ENCODE measurements at places on chromosomes 3 and 15.

- DNase-seq: no peak
Measured at GRCh38 chr3:31185062-31185357, 290.5 kb upstream of the GADL1 start.

GRCh38 chr3:15808679-15809310, 11.0 kb upstream of the ANKRD28 start:
- DNase-seq: no peak

DNA sequence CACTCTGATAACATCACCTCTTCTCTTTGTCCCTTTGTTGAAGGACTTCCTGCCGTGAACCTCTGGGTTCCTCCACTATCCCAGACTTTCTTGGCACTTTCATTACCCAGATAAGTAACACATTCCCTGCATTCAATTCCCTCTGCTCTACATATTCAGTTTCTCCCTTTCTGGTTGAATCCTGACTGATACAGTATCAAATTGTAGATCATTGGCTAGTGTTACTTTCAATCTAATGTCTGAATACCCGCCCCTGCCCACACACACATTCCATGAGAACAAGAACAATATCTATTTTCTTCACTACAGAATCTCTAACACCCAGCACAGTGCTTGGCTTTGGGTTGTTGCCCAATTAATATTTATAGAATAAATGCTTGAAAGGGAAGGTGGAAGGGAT, 163.5 kb downstream of the ABHD5 start:
- DNase-seq: no peak

DNA sequence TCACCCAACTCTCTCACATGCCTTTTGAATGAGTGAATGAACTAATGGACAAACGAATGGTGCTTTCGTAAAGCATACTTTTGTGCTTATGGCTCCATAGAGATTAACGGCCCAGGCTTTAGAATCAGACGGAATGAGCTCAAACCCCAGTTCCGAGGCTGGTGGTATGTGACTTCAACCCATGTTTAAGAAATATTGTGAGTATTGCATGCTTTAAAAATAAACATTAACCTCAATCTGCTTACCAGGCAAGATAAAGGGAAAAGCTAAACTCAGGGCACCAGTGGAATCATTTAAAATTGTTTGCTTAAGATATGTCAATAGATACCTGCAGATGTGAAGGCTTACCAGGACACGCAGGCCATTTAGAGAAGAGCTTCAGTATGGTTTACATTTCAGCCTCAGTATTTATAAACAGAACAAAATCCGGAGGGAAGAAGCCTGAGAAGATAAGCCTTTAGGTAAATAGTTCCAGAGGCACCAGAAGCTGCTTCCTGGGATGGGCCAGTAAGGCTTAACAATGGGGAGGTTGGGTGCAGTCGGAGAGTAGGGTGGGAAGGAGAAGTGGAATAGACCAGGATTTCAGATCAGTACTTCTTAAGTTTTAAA, 186.4 kb downstream of the ADAMTS9 start:
- no peak for DNase-seq

DNA sequence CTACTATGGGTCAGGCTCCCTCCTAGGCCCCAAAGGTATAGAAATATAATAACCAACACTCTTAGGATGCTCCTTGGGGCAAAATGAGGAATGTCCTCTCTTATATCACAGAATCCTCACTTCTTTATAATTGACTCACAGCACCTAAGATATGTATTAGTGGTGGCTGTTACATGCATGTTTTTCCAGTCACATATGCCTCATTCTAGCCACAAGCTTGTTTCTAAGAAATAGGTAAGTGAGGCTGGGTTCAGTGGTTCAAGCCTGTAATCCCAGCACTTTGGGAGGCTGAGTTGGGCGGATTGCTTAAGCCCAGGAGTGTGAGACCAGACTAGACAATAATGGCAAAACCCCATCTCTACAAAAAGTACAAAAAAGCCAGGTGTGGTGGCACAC, 57.9 kb upstream of the PSMD6 start:
- DNase-seq: no peak

DNA sequence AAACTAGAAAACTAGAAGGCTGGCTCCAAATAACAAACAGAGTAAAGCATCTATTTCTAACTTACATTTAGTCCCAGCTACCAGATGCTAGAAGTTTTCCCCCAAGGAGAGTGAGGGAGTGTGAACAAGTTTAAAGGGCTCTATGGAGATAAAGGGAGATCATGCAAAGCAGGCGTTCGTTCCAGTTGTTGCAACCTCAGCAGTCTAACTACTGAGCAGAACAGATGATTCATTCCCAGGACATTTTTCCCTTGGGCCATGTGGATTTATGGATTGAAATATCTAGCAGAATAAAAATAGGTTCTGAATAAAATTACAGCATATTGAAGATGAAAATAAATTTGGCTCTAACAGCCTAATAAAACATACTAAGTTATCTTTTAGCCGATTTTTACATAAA, 154.8 kb upstream of the TTC14 start:
- peak; percentile 13 for DNase-seq

- DNase-seq: no peak
Measured at GRCh38 chr3:63849175-63849574, 14.4 kb downstream of the THOC7 start.

DNA sequence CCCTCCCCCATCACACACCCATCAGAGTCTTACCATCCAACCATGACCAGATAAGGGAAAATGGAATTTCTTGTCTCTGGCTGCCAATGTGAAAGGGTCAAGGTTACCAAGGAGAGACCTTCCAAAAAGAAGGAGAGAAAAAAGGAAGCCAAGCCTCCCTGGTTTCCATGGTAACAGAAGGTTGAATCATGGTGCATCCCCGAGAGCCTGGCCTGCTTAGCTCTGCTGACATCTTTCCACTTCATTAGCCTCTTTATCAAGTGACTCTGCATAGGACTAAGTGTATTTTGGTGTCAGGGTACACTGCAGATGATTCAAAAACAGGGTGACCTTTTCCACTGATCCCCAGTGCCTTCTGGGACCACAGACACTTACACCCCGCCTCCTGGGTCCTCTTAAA, 225.7 kb upstream of the PPP2R3A start:
- DNase-seq: no peak

GRCh38 chr3:87088993-87089841, 98.3 kb upstream of the VGLL3 start:
- no peak for DNase-seq

GRCh38 chr3:42387802-42388651, 22.4 kb downstream of the LYZL4 start:
- no peak for DNase-seq

DNA sequence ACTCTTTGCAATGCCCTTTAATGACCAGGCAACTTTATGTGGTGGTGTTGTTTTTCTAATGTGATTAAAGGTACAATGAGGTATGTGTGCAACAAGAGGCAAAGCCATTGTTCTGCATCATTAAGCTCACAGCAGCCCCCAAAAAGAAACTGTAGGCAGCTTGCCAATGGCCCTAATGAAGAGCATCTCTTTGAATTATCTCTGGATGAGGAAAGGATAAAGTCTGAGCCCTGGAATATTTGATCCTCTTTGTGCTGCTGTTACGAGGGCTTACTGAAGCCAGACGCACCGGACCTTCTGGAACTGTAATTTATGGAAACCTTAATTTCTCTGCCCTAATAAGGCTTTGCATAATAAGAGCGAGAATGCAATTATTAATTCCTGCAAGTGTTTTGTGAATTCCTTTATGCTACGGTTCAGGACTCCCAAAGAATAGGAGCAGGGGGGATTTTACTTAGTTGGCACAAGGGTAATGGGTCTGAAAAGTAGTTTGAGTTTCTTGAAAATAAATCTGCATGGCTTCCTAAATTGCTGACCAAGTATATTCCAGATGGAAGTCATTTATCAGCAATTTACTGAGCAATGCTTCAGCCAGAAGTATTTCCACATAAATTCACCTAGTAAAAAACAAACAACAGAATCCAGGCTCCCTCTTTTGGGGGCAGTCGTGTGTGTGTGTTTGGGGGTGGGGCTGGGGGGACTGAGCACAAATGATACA, 193.4 kb downstream of the PDZRN3 start:
- DNase-seq: no peak

- no peak for DNase-seq
Measured at GRCh38 chr3:81485444-81485865, 276.0 kb downstream of the GBE1 start.

GRCh38 chr3:34676436-34676835, 878.0 kb downstream of the PDCD6IP start:
- DNase-seq: no peak

DNA sequence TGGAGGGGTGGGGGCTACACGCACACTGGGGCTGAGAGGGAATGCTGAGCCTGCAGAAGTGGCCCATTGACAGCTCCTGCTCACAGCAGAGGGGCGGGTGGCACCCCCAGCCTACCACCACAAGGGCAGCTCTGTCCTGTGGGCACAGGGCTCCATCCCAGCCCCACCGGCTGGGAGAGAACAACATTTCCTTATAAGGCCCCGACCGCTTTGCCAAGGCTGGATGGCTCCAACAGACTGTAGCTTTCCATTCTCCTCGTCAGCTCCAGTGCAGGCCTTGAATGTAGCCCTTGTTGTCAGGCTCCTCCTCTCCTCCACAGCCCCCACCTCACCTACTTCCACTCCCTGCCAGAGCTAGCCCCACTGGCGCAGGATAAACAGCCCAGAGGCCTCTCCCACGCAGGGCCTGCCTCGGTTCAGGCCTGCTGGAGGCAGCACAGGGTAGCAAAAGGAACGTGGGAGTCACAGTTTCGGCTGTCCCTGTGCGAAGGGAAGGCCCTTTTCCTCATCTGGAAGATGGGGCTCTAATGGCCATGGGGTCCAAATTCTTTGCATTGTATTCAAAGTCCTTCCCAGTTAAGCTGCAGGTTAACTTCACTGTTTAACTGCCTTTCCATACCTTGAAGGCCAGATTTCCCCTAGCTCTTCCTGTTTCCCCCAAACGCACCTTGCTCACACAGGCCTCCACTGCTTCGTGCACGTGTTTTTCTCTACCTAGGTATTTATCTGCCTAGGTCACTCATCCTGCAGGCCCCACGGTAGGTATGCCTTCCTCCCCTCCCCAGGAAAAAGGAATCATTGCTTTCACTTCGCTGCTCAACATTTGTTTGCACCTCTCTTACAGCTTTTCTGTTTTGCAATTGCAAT, 101.6 kb upstream of the LPP start:
- peak; percentile 95 for DNase-seq

- no peak for DNase-seq
Measured at GRCh38 chr3:106399761-106400160, 530.9 kb upstream of the CBLB start.

GRCh38 chr3:9361691-9362388, 1.0 kb upstream of the THUMPD3 start:
- DNase-seq: no peak

GRCh38 chr15:98692213-98692612, 43.9 kb downstream of the IGF1R start:
- no peak for DNase-seq

DNA sequence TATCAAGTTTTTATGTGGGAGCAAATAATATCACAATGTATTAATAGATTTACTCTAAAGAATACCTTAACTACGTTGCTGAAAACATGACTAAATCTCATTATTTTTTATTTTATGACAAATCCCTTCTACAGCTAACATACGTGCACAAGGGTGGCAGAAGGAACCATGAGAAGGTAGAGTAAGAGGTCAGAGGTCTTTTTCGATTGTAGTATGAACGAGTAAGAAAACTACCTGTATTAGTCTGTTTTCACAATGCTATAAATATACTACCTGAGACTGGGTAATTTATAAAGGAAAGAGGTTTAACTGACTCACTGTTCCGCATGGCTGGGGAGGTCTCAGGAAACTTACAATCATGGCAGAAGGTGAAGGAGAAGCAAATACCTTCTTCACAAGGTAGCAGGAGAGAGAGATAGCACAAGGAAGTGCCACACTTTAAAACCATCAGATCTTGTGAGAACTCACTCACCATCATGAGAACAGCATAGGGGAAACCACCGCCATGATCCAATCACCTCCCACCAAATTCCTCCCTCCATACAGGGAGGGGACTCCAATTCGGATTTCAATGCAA, 95.3 kb downstream of the SUCLG2 start:
- no peak for DNase-seq

GRCh38 chr15:51491941-51492340, 130.6 kb downstream of the DMXL2 start:
- no peak for DNase-seq

DNA sequence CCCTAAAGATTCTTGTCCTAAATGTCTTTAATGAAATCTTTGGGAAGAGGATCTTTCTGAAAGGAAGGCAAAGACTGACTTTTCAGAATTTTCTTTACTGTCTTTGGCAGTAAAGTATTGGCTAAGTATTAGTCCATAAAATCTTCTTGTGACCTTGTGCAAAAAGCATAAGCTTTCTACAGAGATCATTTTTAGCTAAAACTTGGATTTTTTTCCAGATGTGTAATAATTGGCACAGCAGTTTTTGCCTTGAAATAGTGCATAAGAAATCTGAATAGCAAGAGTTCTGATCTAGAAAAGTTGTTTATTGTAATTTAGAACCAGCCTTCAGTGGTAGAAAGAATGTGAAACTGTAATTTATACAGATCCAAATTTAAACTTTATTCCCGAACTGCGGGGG, 122.8 kb upstream of the CGNL1 start:
- no peak for DNase-seq

GRCh38 chr3:9129365-9129764, 120.1 kb downstream of the SRGAP3 start:
- DNase-seq: no peak

GRCh38 chr15:28888302-28888894, 2.6 kb downstream of the APBA2 start:
- no peak for DNase-seq

- DNase-seq: no peak
Measured at GRCh38 chr3:100954990-100955389, 38.2 kb downstream of the ABI3BP start.

DNA sequence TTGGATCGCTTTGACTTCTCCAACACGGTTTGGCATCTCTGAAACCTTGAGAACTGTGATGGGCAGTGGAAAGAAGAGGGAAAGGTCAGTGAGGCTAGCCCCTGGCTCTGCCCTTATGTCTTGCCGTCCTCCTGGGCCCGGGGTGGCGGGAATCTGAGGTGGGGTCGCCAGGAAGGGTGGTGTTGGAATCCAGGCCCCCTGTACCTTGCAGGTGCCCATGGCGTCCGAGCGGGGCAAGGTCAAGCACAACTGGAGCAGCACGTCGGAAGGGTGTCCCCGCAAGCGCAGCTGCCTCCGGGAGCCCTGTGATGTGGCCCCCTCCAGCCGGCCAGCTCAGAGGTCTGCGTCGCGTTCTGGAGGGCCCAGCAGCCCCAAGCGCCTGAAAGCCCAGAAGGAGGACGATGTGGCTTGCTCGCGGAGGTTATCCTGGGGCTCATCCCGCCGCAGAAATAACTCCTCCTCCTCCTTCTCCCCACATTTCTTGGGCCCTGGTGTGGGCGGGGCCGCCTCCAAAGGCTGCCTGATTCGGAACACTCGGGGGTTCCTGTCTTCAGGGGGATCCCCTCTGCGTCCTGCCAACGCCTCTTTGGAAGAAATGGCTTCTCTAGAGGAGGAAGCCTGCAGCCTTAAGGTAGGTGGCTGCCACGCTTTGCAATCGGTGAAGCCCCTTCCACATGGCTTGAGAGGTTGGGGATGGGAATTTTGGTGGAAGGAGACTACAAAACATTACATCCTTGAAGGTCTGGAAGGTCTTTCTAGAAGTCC, 907 bp downstream of the TATDN2 start:
- no peak for DNase-seq

- no peak for DNase-seq
Measured at GRCh38 chr3:189995129-189995528, 125.6 kb downstream of the P3H2 start.

- no peak for DNase-seq
Measured at GRCh38 chr3:127439621-127440020, 150.9 kb downstream of the TPRA1 start.

GRCh38 chr15:37014566-37014965, 85.8 kb downstream of the MEIS2 start:
- no peak for DNase-seq

GRCh38 chr3:150826466-150827282, 63.7 kb upstream of the SIAH2 start:
- no peak for DNase-seq

All from COLO829 (cell line).